Bone marrow (tissue), 2 donors: ENCODE measurements at places on chromosomes 7 and 10.

DNA sequence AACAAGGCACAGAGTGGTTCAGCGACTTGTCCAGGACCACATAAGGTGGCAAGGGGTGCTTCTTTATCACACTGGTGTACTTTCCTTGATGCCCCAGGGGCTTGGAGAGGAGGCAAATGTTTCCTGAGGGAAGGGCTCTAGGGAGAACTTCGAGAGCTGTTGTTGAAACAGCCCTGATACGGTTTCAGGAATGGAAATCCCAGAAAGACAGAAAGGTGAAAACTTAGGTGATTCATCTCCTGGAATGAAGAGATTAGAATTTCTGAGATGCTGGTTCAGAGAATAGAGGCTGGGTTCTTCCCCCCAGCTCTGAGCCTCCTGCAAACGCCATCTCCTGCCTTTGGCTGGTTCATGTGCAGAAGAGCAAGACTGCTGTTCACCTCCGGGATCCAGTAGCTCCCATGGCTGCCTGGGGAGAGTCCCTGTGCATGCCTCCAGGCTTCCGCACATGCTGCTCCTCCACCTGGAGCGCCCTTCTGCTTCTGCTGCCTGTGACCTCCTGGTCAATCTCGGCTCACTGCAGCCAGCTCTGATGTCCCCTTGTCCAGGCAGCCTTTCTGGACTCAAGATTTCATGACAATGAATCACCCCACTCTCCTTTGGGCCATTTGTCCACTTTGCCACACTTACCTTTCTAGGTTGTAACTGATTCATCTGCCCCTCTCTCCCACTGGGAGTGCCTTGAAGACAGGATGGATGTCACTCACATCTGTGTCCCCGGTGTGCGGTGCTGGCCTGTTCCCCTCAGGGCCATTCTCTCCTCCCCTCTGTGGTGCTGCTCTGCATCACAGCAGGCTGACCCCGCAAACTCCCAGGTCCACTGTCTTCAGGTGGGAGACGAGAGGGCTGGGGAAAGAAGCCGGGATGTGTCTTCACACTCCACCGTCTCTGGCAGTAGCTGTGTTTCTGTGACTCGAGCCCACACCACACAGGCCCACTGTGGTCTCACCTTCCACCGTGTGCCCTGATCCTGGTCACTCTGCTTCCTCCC lies 3.6 kb upstream of the CDH23 start:
- no peak for DNase-seq

DNA sequence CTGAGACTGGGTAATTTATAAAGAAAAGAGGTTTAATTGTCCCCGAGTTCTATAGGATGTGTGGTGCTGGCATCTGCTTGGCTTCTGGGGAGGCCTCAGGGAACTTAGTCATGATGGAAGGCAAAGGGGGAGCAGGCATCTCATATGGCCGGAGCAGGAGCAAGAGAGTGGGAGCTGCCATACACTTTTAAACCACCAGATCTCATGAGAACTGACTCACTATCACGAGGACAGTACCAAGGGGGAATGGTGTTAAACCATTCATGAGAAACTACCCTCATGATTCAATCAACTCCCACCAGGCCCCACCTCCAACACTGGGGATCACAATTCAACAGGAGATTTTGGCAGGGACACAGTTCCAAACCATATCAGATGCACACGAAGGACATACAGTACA lies 199.9 kb upstream of the DPP6 start:
- no peak for DNase-seq

GRCh38 chr10:58921421-58921855 lies 255.0 kb upstream of the PHYHIPL start:
- DNase-seq, result no peak

DNA sequence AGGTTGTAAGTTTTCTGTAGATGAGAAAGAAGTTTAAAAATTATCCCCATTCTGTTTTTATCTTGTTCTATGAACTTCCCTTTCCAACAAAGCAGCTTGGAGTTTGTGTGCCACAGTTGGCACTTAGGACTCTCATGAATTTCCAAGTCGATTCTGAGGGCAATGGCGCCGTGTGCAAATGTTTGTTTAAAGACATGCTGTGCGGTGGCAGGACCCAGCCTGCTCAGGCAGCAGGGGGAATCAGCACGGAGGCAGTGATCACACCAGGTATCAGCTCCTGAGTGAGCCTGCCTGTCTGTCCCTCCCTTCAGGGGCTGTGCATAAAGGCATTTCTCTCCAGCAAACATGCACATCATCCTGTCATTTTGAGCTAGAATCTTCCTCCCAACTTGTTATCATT lies 109.8 kb upstream of the WDR11 start:
- DNase-seq, result no peak

DNA sequence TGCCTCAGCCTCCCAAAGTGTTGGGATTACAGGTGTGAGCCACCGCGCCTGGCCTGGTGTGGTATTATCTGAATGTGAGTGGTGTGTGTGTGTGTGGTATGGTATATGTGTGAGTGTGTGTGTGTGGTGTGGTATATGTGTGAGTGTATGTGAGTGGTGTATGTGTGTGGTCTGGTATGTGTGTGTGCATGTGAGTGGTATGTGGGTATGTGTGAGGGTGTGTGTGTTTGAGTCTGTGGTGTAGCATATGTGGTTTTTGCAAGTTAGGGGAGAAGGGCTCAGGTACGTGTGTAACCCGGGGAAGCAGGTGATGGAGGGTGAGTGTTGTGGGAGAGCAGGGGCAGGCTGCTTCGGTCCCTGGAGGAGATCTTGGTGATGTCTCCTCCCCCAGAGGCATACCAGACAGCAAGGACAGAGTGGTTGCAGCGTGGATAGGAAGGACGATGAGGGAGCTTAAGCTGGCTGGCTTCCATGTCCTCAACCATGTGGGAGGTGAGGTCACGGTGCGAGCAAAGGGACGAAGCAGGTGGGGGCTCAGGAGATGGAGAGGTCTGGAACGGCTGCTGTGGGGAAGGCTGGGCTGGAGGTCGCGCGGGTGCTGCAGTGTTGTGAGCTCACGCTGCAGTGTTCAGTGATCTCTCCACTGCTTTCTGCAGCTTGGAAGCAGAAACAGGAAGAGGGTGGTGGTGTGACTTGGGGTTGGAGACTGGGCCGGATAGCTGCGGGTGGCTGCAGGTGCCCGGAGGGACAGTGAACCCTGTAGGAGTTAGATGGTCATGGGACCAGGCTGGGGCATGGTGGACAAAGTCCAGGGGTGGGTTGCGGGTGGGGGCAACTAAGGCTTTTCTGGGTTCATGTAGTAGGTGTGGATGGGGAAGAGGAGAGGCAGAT lies 5.0 kb downstream of the ZYX start:
- DNase-seq, result peak; percentile 52

GRCh38 chr10:76002262-76002854 lies 570.9 kb downstream of the LRMDA start:
- DNase-seq, result no peak

- no peak for DNase-seq
Measured at GRCh38 chr10:111435871-111436270, 359.0 kb downstream of the ADRA2A start.

- peak; percentile 92 for DNase-seq
Measured at GRCh38 chr7:38215735-38216670, 38.0 kb downstream of the STARD3NL start.

- no peak for DNase-seq
Measured at GRCh38 chr7:50207686-50208255, 96.7 kb upstream of the IKZF1 start.

DNA sequence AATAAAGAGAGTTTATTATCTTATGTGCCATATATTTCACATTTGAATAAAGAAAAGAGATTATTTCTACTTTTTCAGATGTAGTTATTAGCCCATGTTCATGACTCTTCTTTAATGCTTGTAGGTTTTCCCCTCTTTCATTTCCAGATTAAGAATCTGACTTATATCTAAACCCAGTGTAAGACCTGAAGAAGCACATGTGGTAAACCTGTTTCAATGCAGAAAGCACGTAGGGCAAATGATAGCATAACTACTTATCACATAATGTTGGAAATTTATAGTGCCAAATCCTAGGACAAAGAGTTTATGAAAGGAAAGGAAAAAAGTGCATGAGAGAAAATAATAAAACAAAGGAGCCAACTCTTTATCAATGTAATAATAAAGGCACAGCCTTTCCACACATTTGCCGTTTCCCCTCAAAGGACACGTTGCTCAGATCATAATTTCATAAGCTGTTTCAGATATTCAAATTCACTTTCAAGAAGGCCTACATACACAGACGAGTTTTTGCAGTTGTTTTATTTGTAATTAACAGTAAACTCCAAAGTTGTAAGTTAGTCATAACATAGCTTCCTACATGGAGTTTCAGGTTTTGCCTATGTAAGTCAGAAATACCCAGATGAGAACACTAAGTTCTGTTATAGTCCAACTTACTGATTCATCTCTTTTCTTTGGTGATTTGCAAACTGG lies 88.8 kb upstream of the MDFIC start:
- no peak for DNase-seq

- no peak for DNase-seq
Measured at GRCh38 chr10:78171633-78172400, 138.2 kb downstream of the RPS24 start.

DNA sequence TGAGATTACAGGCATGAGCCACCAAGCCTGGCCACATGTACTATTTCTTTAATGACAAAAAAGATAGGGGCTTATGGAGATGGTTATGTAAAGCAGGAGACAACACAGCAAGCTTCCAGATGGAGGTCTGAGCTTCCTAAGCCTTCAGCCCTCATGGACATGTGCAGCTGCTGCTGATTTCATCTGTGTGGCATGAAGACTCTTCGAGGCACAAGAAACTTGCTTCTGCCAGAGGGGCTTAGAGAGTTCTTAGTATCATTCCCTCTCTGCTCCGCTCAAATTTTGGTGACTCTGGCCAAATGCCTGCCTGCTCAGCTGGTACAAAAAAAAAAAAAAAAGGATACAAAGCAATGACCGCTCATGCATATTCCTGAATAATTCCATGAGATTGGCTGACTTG lies 552.5 kb downstream of the TYW1 start:
- DNase-seq, result no peak

DNA sequence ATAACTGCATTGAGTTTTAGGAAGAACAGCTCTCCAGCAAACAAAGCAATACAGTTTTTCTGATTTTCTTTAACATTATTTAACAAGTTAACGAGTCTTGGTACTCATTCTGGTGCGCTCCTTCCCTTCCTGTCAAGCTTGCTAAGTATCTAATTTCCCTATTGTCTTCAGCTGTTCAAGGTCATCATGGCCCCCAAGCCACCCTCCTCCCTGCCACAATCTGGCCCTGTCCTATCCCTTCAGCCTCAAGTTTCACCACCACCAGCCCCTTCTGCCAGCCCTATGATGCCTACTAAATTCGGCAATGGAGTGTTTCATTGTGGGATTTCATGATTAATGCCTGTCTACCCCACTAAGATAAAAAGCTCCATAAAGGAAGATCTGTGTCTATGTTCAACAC lies 121.0 kb downstream of the SORCS1 start:
- DNase-seq, result no peak

- no peak for DNase-seq
Measured at GRCh38 chr7:69781412-69781846, 183.2 kb downstream of the AUTS2 start.

DNA sequence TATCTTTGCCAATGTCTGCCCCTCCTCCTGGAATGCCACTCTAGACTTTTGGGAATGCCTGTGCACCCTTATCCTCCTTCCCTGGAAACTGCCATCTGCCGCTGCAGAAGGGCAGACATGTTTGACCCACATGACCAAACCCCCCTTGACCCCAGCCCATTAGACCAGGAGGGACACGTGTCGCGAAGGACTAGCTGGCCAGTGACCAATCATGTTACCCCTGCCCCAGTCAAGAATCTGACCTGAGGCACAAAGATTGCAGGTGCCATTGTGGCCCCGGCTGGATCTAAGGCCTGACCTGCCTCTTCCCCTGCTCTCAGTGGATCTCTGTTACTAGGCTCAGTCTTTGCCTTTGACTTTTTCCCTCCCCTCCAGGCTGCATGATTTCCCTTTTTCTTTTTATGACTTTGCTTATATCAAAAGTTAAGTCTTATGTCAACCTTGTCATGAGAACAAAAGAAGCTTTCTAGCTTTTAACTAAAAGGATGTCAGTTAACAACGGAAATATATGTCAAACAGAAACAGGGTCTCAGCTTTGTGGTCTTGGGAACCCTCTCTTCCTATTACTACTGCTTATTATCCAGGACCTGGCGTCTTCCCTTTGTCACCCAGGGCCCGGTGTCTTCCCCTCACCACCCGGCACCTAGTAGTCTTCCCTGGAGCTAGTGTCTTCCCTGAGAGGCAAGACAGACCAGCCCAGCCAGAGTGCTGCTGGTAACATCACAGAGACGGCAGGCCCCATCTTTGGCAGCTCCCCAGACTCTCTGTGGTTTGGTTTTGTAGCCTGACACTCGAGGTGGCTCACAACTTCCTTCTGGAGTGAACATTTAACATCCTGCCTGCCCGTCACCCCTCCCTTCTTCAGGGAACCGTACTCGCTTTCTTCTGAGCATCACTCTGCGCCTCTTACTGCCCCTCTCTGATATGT lies 24.4 kb upstream of the PPIF start:
- DNase-seq, result peak; percentile 67

DNA sequence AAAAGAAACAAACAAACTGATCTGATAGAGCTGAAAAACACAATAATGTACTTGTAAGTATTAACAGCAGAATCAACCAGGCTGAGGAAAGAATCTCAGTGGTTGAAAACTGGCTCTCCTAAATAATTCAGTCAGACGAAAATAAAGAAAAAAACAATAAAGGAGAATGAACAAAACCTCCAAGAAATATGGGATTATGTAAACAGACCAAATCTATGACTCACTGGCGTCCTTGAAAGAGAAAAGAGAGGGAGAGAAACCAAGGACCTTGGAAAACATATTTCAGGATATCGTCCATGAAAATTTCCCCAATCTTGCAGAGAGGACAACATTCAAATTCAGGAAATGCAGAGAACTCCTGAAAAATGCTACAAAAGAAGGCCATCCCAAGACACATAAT lies 62.9 kb downstream of the FBXL13 start:
- no peak for DNase-seq

- no peak for DNase-seq
Measured at GRCh38 chr10:49651039-49651835, 28.2 kb upstream of the C10orf53 start.

DNA sequence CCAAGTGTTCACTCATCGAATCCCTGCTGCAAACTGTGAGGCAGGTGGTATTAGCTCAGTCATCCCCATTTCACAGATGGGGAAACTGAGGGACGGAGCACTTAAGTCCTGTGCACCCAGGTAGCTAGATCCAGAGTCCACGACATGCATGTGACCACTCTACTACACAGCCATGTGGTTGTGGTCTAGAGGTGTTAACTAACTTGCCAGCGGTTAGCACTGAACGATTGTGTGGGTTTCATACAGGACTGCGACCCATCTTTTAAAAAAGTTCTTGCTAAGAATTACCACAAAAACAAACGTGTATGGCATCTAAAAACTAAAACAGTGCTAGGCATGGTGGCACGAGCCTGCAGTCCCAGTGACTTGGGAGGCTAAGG lies 16.1 kb upstream of the ABCC2 start:
- DNase-seq, result no peak

- no peak for DNase-seq
Measured at GRCh38 chr10:1659221-1659791, 78.0 kb downstream of the ADARB2 start.
